ENCODE measurements at places on chromosomes 16 and 17.

DNA sequence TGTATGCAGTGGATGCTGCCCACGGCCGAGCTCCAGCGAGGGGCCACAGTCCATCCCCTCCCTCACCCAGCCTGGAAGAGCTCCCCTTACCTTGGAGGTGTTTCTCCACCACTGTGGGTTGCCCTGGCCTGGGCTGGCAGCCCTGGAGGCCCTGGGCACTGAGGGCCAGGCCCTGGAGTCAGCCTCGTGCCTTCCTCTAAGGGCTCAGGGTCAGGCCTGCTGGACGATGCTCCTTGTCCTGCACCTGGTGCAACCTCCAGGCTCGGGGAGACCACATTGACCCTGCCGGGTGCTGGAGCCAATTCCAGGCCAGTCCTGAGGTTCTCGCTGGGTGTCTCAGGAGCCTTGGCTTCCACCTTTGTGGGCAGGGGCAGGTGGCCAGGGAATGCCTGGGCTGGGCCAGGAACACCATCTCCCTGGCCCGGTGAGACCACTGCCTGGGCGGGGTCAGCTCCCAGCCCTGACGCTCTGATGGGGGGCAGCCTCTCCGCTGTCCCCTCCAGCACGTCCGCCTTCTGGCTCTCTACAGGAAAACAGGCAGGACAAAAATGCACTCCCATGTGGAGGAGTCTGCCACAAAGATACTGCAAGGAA is 10.4 kb downstream of the MYLK3 start:
- no peak for DNase-seq

DNA sequence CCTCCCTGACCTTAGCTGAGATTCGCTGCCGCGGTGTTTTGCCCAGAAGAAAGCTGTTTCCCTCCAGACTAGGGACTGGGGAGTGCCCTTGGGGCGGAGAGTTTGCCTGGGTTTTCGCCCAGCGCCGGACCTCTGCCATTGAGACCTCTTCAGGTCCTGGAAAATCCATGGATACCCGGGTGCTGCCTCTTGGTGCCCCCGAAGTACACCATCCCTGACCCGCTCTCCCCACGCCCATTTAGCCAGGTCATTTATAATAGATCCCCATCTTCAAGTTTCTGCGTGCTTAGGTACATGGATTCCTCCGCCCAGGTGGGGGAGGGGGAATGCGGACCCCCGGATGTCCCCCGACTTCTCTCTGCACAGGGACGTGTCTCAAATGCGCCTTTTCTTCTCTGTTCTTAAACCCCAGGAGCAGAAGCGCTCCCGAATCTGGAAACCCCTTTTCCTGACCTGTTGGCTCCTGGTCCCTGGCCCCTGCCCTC is 15.0 kb upstream of the CBX8 start:
- no peak for DNase-seq

DNA sequence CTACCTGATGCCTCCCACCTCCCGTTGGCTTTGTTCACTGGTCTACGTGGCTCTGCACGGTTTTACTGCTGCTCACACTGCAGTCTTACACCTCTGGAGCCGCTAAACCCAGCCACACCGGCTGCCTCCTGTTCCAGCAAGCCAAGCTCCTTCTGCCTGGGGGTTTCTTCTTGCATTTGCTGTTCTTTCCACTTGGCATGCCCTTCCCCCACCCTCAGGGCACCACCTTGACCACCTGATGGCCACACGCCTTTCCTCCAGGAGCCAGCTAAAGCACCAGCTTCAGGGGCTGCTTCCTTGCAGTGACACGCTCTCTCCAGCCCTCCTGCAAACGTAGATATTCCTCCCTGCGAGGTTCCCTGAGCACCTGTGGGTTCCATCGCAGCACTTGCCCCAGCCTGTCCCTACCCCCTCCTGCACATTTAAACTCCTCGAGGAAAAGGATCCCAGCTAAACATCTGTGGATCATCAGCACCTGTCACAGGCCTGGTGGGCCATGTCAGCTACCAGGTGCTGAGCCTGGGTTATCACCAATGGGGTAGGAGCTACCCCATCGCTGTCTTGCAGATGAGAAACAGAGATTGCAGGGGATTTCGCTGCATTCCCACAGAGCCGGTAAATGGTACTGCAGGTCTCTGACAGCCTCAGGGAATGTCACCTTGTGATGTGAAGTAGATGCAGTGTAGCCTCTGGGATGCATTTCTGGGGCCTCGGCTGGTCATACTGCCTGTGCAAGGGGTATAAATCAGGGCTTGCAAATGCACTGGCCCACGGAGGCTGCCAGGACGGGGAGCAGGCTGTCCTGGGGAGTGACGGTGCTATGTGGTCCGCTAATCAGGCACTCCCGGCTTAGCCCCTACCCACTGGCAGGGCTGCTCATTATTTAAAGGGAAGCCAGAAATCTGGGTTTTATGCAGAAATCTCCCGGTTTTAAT is 285.2 kb downstream of the CPPED1 start:
- no peak for DNase-seq

- no peak for DNase-seq
These were observed 200.5 kb downstream of the ZFHX3 start for GRCh38 chr16:72847187-72848027.

DNA sequence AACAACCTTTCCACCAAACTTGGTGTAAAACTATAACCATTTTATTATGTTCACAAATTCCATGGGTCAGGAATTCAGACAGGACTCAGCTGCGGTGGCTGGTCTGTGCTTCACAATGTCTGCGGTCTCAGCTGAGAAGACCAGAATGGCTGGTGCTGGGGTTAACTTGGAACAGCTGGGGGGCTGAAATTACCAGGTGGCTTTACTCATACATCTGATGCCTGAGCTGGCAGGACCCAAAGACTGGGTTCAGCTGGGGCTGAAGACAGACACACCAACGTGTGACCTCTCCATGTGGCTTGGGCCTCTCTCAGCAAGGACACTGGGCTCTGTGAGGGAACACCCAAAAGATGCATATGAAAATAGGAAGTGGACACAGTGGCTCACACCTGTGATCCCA is 5.7 kb upstream of the HID1 start:
- no peak for DNase-seq

Measured in neural crest cell (in vitro differentiated cells).